ENCODE measurements at places on chromosomes 4 and X. TPM values are rescaled to one million over a fixed set of nuclear protein-coding genes. Genes with fewer than 3 reads are reported as not detected.

GRCh38 chr4:97500423-97500822 is 642.9 kb downstream of the STPG2 start:
- no peak for DNase-seq

GRCh38 chr4:110344165-110344564 is 131.8 kb upstream of the ENPEP start:
- DNase-seq: no peak

- DNase-seq: no peak
Observed at GRCh38 chr4:56038487-56039162, 89.9 kb downstream of the CEP135 start.

DNA sequence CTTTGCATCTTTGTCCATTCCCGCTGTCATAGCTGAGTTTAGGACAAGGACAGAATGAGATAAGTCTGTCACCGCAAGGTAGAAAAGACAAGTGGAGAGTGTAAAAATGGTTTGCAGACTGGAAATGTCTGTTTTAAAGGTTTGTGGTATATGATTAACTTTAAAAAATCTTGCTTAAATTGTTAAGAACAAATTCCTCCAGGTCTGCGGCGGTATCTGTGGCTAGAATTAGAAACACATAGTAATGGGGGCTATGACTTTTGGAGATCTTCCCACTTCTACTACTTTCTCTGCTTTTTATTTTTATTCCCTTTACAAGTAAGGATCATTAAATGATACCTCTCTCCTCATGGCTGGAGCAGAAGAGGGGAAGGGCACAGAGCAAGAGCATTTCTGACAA is 92.2 kb downstream of the MID1IP1 start:
- no peak for DNase-seq

GRCh38 chrX:72276478-72276953 is 532 bp downstream of the RPS4X start:
- no peak for DNase-seq

GRCh38 chr4:36241771-36242170 is 2.5 kb downstream of the ARAP2 start:
- no peak for DNase-seq

GRCh38 chrX:113048896-113049295 is 208.3 kb upstream of the AMOT start:
- DNase-seq: no peak

DNA sequence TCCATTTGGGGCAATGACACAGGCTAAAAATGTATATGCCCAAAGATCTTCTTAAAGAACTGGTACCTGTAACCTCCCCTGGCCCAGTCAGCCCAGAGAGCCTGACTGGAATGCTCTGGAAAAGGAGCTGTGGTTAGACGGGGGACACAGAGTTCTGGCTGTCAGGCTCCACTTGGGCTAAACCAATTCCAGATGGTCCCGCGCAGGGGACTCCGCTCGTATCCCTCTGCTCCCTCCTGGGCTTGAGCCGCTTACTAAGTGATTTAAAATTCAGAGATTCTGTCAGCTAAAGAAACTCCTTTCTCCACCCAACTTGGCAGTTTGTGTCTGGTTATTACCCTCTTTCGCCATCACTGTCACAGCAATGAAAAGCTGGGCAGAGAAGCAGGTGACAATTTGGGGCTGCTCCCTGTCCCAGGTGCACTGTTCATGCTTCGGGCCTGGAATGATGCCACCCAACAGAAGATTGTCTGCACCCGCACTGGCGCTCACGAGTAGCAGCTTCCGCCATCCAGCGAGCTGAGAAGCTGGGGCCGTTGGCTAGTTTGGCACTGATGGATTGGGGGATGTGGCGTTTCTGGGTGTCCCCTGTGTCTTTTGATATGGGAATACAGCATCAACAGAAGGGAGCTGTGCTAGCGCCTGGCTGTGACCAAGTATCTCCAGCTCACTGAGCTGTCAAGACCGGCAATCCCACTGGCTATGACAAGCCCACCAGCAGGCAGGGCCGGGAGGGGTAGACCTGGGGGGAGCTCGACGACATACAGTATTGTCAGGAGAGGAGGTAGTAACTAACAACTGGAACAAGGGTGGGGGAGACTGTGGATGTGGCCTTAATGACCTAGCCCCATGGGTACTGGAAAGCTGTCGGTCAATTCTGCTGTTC is 6.7 kb upstream of the IRAK1 start:
- DNase-seq: no peak

DNA sequence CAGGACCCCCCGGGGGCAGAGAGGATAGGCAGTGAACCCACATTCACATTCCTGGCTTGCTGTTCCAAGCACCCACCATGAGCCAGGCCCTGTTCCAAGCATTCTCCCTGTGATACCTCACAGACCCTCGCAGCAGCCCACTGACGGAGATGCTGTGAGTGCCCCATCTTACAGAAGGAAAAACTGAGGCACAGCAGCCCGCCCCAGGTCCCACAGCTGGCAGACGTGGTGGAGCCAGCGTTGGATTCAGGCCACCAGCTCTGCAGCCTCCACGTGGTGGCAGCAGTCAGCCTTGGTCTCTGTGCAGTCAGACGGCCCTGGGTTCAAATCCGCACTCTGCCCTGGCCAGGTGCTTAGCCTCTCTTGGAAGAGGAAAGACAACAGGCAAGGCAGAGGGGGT is 16.8 kb downstream of the MAN2B2 start:
- DNase-seq: no peak

GRCh38 chrX:105618393-105619101 is 203.8 kb upstream of the NRK start:
- DNase-seq: no peak

DNA sequence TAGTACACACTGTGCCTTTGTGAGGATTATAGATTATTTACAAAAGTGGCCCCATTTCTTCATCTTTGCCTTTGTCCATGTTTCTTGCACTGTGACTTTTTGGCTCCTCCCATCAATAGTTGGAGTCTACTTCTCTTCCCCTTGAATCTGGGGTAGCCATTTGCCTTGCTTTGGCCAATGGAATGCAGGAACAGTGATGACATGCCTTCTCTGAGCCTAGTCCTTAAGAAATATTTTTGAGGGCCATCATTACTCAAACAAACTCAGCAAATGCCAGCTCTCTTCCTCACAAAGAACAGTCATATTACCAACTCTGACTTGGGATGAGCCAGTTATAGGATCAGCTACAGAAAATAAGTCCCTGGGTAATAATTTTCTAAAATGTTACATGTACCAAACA is 189.6 kb downstream of the FRMPD4 start:
- no peak for DNase-seq

GRCh38 chr4:137823007-137823406 is 290.7 kb upstream of the PCDH18 start:
- DNase-seq: no peak

GRCh38 chr4:23114538-23114937 is 421.8 kb downstream of the GBA3 start:
- no peak for DNase-seq

DNA sequence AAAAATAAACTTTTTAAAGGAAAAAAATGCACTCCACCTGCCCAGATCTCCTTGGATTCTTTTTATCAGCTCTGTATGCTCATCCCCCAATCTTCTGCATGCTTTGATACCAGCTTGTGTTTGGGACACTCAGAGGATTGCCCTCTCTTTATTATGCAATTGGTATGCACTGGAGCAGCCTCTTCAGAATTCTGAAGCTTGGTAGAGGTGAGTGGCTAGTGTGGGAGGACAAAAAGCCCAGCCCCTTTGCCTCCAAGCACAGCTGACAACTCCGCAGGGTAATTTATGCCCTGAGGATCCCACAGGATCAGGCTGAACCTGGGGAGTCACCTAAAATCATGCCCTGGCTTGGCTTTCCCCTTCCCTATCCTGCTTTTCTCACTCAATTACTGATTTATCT is 16.7 kb downstream of the IL21 start:
- no peak for DNase-seq

GRCh38 chr4:148065075-148065474 is 333.2 kb downstream of the ARHGAP10 start:
- no peak for DNase-seq

GABRG1 gene
- not detected for total RNA-seq

SLC9B1 gene
- total RNA-seq: not detected

FAM47E gene
- 0.11 TPM for total RNA-seq

GRPR gene
- not detected for total RNA-seq

PABPC5 gene
- not detected for total RNA-seq

C4orf50 gene
- total RNA-seq: not detected

RPA4 gene
- total RNA-seq: not detected

LAP3 gene
- total RNA-seq: 92.7 TPM
